ENCODE measurements at places on chromosomes 6 and 20. TPM values are rescaled to one million over a fixed set of nuclear protein-coding genes. Genes with fewer than 3 reads are reported as not detected.

The RRAGD gene
- 5.0 TPM for total RNA-seq

- no peaks in the 10 kb centered on the region for H3K36me3 ChIP-seq
- no peak overlapping the region for H3K27ac ChIP-seq
- no peak overlapping the region for H3K4me3 ChIP-seq
- no peaks in the 10 kb centered on the region for H3K4me1 ChIP-seq
- H3K27me3 ChIP-seq: no peaks in the 10 kb centered on the region
Observed at GRCh38 chr6:163347021-163347446, 67.5 kb upstream of the QKI start.

GRCh38 chr6:133544419-133544818 lies 303.3 kb downstream of the EYA4 start:
- no peak for DNase-seq
- no peaks in the 10 kb centered on the region for H3K4me1 ChIP-seq
- no peaks in the 10 kb centered on the region for H3K36me3 ChIP-seq
- no peak overlapping the region for H3K27ac ChIP-seq

DNA sequence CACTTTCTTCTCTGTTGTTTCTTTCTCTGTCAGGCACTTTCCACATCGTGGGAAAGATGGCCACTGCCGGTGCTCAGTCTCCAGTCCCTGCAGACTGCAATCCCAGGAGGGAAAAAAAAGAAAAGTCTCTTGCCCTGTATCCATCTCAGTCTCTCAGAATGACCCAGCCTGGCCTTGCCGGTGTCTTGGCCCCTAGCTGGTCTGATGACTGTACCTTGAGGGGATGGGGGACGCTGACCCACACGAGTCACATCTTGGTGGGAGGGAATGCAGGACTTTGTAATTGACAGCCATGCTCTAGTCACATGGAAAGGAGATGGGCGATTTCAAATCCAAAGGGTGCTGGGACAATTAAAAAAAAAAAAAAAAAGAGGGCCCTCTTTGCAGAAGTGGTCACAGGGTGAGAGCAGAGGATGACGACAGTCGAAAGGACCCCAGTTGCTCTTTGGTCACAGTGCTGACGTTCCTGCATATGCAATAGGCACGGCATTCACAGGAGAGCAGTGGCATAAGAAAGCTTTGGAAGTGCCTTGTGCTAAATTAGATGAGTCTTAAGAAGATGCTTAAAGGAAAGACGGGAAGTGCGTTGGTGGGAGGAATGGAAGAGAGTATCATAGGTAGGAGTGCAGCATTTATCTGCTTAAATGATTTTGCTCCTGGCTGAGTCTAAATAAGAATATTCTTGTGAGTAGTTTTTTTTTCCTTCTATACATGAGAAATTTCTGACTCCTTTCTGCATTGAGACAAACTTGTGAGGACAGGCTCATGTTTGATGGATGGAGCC lies 63.9 kb upstream of the AKAP12 start:
- no peaks in the 10 kb centered on the region for H3K4me1 ChIP-seq
- no peak overlapping the region for H3K4me3 ChIP-seq
- no peak overlapping the region for H3K27ac ChIP-seq
- H3K36me3 ChIP-seq: no peaks in the 10 kb centered on the region

DNA sequence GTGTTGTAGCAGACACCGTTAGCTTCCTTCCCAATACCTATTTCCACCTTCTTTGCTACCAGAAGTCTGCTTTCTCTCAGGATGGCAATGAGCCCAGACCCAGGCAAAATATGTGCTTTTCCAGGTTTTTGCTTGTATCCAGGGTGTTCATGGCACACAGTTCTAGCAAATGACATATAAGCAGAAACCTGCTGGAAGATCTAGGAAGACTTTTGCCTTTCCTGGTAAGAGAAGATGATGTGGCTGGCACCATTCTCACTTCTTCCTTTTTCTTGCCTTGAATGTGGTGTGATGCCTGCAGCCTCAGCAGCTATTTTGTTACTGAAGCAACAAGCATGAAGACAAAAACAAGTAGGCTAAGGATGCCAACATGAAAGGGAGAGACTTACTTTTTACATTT lies 19.2 kb upstream of the TBC1D22B start:
- H3K27me3 ChIP-seq: no peaks in the 10 kb centered on the region
- H3K27ac ChIP-seq: no peak overlapping the region
- H3K36me3 ChIP-seq: no peaks in the 10 kb centered on the region
- no peak overlapping the region for H3K4me3 ChIP-seq
- DNase-seq: no peak

GRCh38 chr20:60352017-60352416 lies 393.8 kb downstream of the CDH26 start:
- H3K27me3 ChIP-seq: no peaks in the 10 kb centered on the region
- H3K4me1 ChIP-seq: no peaks in the 10 kb centered on the region
- DNase-seq: no peak
- no peak overlapping the region for H3K4me3 ChIP-seq

The MUCL3 gene
- total RNA-seq: not detected

GRCh38 chr20:4667371-4667773 lies 54.3 kb upstream of the PRND start:
- no peak overlapping the region for H3K27ac ChIP-seq
- H3K4me3 ChIP-seq: no peak overlapping the region
- H3K4me1 ChIP-seq: no peaks in the 10 kb centered on the region
- no peaks in the 10 kb centered on the region for H3K36me3 ChIP-seq
- DNase-seq: no peak

The PRR18 gene
- not detected for total RNA-seq

The CCN2 gene
- 68.9 TPM for total RNA-seq

GRCh38 chr20:10555865-10556308 lies 117.9 kb downstream of the JAG1 start:
- no peaks in the 10 kb centered on the region for H3K4me1 ChIP-seq
- H3K4me3 ChIP-seq: no peak overlapping the region
- H3K27ac ChIP-seq: no peak overlapping the region
- no peak for DNase-seq

DNA sequence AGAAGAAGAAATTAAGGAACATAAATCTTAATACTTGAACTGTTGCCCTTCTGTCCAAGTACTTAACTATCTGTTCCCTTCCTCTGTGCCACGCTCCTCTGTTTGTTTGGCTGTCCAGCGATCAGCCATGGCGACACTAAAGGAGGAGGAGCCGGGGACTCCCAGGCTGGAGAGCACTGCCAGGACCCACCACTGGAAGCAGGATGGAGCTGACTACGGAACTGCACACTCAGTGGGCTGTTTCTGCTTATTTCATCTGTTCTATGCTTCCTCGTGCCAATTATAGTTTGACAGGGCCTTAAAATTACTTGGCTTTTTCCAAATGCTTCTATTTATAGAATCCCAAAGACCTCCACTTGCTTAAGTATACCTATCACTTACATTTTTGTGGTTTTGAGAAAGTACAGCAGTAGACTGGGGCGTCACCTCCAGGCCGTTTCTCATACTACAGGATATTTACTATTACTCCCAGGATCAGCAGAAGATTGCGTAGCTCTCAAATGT lies 17.1 kb downstream of the IRF4 start:
- no peak overlapping the region for H3K4me3 ChIP-seq
- no peak for DNase-seq
- no peak overlapping the region for H3K27ac ChIP-seq
- H3K27me3 ChIP-seq: no peaks in the 10 kb centered on the region

The HCRTR2 gene
- not detected for total RNA-seq

DNA sequence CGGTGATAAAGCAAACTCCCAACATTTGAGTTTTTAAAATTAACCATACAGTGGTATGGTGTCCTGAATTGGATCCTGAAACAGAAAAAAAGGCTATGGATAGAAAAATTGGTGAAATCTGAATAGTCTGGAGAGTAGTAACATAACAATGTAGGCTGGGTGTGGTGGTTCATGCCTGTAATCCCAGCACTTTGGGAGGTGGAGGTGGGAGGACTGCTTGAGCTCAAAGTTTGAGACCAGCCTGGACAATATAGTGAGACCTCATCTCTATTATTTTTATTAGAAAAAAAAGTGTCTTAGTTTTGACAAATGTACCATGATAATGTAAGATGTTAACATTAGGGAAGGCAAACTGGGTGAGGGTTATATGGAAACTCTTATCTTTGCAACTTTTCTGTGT lies 11.0 kb downstream of the EEF1A1 start:
- H3K36me3 ChIP-seq: no peaks in the 10 kb centered on the region
- H3K4me1 ChIP-seq: no peaks in the 10 kb centered on the region

The PRL gene
- not detected for total RNA-seq

The DAAM2 gene
- 178 TPM for total RNA-seq

Measured in Peyer's patch (tissue), 4 donors.